ENCODE measurements at places on chromosomes 12 and 14. TPM values are rescaled to one million over a fixed set of nuclear protein-coding genes. Genes with fewer than 3 reads are reported as not detected.
A peak's percentile ranks its signal among the peaks of the same experiment; 100 is the strongest.

- no peak for DNase-seq
Observed at GRCh38 chr12:131468206-131468605, 242.7 kb upstream of the SFSWAP start.

GRCh38 chr14:25122211-25122610 is 72.3 kb upstream of the STXBP6 start:
- DNase-seq: no peak

- DNase-seq: no peak
Observed at GRCh38 chr14:101037021-101037817, 133.7 kb upstream of the RTL1 start.

- DNase-seq: peak; percentile 13
Observed at GRCh38 chr12:23950210-23950774, 822 bp upstream of the SOX5 start.

DNA sequence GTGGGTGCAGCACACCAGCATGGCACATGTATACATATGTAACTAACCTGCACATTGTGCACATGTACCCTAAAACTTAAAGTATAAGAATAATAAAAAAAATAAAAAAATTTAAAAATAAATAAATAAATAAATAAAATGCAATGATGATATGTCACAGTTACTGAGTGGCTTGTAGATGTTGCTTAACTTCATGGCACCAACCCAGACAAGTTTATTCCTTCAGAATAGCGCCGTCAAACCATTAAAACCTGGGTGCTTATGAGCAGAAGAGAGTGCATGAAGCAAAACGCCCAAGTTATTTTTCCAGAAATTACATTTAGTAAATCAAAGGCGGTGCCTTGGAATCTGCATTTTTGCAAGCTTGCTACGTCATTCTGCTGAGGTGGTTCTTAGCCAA is 417.9 kb downstream of the AEBP2 start:
- no peak for DNase-seq

The TOMM20L gene
- not detected for total RNA-seq
